ENCODE measurements at places on chromosomes 12 and 14.

DNA sequence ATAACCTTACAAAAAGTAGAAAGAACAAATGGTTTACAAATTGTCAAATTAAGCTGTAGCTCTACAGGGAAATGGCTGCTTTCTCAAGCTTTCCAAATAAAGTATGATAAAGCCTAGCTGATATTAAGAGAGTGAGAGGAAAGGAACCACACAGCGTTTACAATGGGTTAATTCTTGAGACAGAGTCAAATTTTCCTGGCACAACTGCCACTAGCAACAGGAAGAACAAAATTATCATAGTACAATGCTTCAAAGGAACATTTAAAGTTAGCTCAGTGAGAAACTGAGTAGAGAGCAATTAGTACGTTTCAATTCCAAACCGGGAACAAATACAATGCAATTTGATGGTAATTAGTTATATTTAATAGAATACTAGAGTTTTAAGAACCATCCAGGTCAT is 116.0 kb downstream of the PPP1R12A start:
- DNase-seq = no peak

DNA sequence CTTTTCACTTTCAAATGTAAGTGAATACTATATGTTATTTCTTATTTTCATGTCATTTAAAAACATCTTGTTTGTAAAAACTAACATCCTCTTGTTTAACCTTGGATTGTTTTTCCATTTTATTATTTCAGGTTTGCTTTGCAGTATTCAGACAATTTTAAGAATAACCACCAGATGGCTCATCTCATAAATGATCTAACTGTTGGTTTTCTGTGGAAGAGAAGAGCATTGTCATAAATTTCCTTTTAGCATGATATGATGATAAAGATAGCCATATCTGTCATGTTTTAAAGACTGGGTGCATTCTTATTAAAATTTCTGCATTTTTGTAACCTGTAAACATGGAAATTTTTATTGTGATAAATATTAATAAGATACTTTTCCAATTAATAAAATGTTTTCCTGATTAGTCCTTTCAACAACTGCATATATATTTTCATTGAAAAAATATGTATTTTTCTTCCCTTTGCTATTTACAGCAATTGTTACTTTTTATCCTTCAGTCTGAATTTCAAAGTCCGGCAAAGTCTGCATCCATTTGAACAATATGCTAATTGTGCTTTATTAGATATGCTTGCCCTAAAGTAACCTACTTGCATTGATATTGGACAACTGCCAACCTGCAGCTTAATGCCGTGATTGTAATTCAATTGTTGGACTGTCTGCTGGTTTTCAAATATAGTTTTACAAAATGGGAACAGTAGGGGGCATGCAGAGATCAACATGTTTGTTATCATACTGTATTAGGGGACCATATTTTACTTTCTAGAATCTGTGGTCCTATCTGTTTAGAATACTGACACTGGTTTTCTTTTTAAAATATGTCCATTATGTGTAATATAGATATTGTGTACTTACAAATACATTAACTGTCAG is 163.4 kb downstream of the GARIN6 start:
- DNase-seq = no peak

GRCh38 chr12:103858953-103859601 is 18.0 kb upstream of the NT5DC3 start:
- DNase-seq = peak; percentile 41

DNA sequence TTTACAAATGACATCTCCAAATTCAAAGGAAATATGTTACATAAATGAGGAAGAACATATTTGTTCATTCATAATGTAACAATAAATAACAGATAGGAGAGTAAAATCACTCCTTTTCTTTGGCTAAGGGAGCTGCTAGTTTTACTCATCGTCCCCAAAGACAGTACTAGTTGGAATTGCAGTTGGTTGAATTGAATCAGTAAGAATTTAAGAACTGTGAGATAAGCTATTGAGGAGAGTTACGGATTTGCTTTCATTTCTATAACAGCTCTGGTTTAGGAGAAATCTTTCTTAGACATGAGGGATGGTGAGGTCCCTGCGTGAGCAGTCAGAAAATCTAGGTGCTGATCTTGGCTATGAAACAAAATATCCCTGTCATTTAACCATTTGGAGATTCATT is 402.8 kb downstream of the AEBP2 start:
- DNase-seq = no peak

- DNase-seq = no peak
These were observed 32.3 kb downstream of the PLEKHG3 start for GRCh38 chr14:64736271-64737169.

DNA sequence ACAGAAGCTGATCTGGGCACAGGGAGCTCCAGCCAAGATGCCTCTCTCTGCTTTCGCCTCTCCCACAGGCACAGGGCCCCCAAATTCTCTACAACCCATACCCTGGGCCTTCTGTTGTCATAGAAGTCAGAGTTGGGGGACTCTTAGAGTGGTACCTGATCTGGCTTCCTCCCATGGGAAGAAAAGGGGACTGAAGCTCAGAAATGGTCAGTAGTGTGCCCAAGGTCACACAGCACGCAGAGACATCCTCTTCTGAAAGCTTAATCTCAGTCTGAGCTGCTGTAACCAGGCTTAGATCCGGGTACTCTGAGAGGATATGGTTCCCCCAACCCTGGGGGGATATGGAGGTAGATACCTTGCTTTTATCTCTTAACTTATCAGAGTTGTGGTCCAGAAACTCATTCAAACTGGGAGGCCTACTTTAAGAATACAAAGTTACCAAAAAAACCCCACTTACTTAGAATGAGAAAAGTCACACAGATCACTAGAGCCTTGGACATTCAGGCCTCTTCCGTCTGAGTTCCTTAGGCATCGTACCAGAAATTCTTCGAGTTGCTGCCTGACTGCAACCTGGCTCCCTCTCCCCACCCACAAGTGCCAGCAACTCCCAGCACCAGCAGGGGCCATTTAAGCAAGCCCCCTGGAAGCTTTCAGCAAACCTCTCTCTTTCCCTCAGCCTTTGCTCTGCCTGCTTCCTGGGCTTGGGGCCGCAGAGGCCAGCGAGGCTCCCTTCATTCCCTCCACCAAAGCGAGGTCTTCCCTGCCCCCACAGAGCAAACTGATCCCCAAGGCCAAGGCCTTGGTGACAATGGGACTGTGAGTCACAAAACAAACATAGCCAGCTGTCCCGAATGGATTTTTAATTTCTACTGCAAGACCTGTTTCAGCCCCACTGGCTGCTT is 13.9 kb downstream of the KRT7 start:
- DNase-seq = no peak

- no peak for DNase-seq
These were observed 259.6 kb upstream of the TMTC1 start for GRCh38 chr12:30043151-30043847.

DNA sequence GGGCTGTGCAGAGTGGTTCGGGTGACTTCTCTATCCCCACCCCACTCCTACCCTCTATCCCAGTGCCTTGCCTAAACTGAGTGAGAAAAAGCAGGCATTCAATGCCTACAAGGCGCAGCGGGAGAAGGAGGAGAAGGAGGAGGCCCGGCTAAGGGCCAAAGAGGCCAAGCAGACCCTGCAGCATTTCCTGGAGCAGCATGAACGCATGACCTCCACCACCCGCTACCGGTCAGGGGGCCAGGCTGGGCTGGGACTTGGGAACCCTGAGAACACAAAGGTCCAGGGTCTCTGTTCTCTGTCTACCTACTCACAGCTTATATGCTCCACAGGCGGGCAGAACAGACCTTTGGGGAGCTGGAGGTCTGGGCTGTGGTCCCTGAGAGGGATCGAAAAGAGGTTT is 11.7 kb downstream of the PRPF40B start:
- no peak for DNase-seq

GRCh38 chr12:71704920-71705319 is 19.0 kb downstream of the TMEM19 start:
- DNase-seq = no peak

DNA sequence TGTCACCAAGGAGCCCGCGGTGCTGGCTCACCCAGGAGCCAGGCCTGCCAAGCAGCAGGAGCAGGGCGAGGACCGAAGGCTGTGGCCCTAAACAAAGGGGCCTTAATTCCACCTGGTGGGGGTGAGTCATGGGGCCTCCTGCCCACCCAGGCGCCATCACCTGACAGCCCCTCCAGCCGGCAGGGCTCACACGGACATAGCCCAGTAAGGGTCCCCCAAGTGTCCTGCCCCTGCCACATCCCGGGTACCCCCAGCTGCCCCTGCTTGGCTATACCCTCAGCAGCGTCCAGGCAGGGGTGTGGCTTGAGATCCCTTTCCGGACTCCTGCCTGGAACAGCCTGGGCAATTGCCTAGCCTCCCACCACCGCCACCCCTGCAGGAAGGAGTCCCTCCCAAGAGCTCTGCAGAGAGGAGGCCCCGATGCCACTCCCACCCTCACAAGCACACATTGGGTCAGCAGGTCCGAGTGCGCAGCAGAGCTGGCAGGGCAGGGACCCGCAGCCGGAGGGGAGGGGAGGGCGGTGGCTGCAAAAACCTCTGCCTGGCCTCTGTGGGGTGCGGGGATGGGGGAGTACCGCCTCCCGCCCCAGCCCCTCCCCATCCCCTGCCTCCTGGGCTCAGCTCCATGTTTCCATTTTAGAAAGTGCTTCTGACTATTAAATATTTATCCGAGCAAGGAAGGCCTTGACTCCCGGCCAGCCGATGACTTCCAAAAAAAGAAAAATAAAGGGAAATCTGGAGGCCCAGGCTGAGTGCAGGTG is 4.6 kb downstream of the AHNAK2 start:
- DNase-seq = no peak

- no peak for DNase-seq
These were observed 78.1 kb downstream of the KSR2 start for GRCh38 chr12:117890644-117891043.

- DNase-seq = no peak
These were observed 210.0 kb upstream of the KITLG start for GRCh38 chr12:88790231-88790630.

GRCh38 chr14:100585448-100586152 is 1.6 kb downstream of the BEGAIN start:
- DNase-seq = no peak

- no peak for DNase-seq
These were observed 42.8 kb downstream of the STXBP6 start for GRCh38 chr14:25006961-25007795.

- no peak for DNase-seq
These were observed 20.4 kb downstream of the EIF2B2 start for GRCh38 chr14:75023108-75023507.

DNA sequence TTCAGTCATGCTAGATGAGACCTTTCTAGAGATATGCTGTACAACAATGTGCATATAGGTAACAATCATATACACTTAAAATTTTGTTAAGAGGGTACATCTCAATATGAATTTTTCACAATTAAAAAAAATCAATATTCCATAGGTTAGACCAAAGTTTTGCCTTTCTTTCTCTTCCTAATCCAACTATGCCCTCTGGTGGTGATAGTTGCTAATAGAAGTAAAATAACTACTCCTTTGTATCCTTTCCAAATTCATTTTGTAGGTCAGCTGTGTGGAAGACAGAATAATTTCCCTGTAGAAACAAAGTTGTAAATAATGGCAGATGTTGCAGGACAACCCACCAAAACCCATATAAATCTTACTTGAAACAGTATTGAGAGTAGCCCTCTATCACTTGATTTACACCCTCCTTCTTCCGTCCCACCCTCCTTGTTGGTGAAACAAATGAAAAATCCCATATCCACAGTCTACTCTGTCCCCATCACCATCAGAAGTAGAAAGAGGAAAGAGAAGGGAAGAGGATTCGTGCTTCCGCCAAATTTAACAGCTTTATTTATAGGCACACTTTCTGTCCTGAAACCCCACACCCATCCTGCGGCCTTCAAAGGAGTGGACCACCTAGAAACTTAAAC is 34.2 kb upstream of the KICS2 start:
- no peak for DNase-seq

- DNase-seq = no peak
These were observed 60.2 kb downstream of the PLXNC1 start for GRCh38 chr12:94208622-94208966.

DNA sequence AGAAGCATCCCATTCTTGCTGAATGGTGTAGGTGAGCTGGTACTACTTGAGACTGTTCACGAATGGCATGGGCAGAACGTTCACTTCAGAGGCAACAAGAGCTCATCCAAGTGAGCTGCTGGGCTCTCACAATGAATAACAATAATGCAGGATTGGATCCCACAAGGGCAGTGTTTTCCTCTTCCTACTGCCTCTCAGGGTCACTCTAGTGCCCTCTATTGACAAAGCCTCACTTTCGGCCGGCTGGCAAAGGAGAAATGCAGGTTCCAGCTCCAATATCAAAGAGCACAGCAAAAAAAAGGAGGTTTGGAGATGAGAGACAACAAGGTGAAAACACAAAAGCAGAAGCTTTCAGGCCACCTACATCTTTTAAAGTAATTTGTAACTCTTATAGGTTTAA is 74.6 kb upstream of the MYF6 start:
- no peak for DNase-seq

- DNase-seq = no peak
These were observed 2.0 kb upstream of the LRP1-AS start for GRCh38 chr12:57149245-57149900.

DNA sequence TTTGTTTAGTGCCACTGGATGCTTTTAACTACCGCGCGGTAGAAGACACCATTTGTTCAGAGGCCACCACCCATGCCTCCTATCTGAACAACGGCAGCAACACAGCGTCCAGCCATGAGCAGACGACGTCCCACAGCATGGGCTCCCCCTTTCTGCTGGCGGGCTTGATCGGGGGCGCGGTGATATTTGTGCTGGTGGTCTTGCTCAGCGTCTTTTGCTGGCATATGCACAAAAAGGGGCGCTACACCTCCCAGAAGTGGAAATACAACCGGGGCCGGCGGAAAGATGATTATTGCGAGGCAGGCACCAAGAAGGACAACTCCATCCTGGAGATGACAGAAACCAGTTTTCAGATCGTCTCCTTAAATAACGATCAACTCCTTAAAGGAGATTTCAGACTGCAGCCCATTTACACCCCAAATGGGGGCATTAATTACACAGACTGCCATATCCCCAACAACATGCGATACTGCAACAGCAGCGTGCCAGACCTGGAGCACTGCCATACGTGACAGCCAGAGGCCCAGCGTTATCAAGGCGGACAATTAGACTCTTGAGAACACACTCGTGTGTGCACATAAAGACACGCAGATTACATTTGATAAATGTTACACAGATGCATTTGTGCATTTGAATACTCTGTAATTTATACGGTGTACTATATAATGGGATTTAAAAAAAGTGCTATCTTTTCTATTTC is 93.2 kb downstream of the FLRT2 start:
- DNase-seq = no peak

- DNase-seq = no peak
These were observed 46.2 kb downstream of the ACACB start for GRCh38 chr12:109162551-109162950.

- DNase-seq = no peak
These were observed 30.6 kb downstream of the RESF1 start for GRCh38 chr12:31989571-31990362.
